CD14-positive monocyte (primary cell): ENCODE measurements at places on chromosomes 12 and 14. TPM values are rescaled to one million over a fixed set of nuclear protein-coding genes. Genes with fewer than 3 reads are reported as not detected.
A peak's percentile ranks its signal among the peaks of the same experiment; 100 is the strongest.

AACS gene
- 7.9 TPM for polyA plus RNA-seq

DNA sequence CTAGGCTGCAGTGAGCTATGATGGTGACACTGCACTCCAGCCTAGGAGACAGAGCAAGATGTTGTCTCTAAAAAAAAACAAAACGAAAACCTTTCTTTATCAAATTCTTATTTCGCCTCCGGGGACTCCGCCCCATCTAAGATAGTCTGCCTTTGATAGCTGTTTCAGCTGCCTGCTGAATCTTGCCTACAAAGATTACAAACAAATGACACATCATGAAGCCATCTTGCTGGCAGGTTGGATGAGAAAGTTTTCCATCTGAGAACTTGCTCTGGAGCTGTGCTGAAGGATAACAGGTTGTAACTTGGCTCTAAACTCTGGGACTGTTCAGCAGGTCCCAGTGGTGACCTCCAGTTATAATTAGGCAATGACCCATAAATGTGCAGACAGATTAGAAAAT is 41.8 kb upstream of the AEBP2 start:
- H3K4me1 ChIP-seq: no peaks in the 10 kb centered on the region
- no peak overlapping the region for H3K27ac ChIP-seq
- H3K27me3 ChIP-seq: no peaks in the 10 kb centered on the region

SIRT4 gene
- polyA plus RNA-seq: 0.30 TPM

GRCh38 chr12:51458635-51459034 is 34.0 kb downstream of the SLC4A8 start:
- H3K4me1 ChIP-seq: no peaks in the 10 kb centered on the region
- H3K36me3 ChIP-seq: no peaks in the 10 kb centered on the region
- no peaks in the 10 kb centered on the region for H3K27me3 ChIP-seq
- H3K27ac ChIP-seq: no peak overlapping the region
- H3K4me3 ChIP-seq: no peak overlapping the region

DNA sequence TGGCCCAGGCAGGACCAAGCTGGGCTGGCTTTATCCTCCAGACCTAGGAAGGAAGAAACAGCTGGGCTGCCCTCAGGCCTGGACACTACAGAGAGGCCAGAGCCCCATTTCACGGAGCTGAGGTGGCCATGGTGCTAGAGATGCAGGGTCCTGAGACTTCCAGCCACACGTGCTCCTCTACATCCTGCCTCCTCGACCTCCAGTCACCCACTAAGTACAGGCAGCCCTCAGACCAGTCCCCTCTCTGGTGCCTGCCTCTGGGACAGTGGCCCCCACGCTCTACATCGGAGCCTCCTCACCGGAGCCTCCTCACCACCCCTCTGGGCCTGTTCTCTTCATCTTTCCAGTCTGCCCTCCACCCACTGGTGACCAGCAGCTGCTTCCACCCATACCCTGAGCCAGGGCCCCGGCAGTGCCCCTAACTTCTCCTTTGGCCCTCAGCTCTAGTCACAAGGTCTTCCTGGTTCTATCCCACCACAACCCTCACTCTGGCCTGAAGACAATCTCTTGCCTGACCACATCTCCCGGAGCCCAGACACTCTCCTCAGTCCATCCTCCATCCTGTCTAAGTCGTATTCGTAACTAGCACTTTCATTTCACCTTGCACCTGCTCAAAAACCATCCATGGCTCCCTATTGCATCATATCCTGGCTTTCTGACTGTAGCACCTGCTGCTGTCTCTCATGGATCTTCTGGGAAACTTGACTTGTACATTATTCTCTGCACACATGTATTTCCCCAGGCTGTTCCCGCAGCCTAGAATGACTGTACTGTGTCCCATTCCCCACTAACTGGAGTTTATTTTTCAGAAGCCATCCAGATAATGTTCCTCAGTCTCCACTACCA is 43.9 kb downstream of the DIO3 start:
- no peak for DNase-seq
- peaks cover 8% of the 10 kb centered on the region for H3K27me3 ChIP-seq
- no peak overlapping the region for H3K27ac ChIP-seq
- no peaks in the 10 kb centered on the region for H3K4me1 ChIP-seq
- H3K36me3 ChIP-seq: no peaks in the 10 kb centered on the region

CD163 gene
- 82.5 and 130 TPM in 2 replicates for polyA plus RNA-seq

AHSA1 gene
- 59.5 TPM for polyA plus RNA-seq

DNA sequence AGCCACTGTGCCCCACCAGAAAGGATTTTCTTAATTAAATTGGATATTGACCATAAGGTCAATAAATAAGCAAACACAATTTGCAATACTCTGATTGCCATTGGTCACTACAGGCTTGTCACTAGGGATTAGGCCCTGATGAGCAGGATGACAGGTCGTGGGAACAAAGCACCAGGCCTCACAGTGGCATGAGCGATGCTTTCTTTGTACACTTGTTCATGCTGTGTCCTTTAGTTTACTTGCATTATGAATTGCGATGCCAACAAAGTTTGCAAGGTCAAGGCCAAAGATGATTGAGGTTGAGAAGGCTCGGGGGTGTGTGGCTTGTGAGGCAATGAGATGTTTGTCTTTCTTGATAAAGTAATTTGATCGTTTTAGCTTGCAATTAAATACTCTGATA is 136.0 kb downstream of the TTC8 start:
- H3K36me3 ChIP-seq: no peaks in the 10 kb centered on the region
- no peak overlapping the region for H3K27ac ChIP-seq
- no peak overlapping the region for H3K4me3 ChIP-seq
- no peaks in the 10 kb centered on the region for H3K27me3 ChIP-seq

DNA sequence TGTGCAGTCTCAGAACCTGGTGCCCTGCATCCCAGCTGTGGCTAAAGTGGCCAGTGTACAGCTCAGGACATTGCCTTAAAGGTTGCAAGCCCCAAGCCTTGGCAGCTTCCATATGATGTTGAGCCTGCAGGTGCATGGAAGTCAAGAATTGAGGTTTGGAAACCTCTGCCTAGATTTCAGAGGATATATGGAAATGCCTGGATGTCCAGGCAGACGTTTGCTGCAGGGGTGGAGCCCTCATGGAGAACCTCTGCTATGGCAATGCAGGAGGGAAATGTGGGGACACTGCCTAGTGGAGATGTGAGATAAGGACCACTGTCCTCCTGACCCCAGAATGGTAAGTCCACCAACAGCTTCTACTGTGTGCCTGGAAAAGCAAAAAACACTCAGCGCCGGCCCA is 17.9 kb upstream of the CNIH1 start:
- H3K36me3 ChIP-seq: no peaks in the 10 kb centered on the region
- no peak for DNase-seq
- no peak overlapping the region for H3K4me3 ChIP-seq
- H3K4me1 ChIP-seq: peaks cover 10% of the 10 kb centered on the region
- no peak overlapping the region for H3K27ac ChIP-seq
- no peaks in the 10 kb centered on the region for H3K27me3 ChIP-seq

FLRT2 gene
- not detected for polyA plus RNA-seq

- DNase-seq: peak; percentile 54
- no peak overlapping the region for H3K27ac ChIP-seq
- H3K4me3 ChIP-seq: no peak overlapping the region
- no peaks in the 10 kb centered on the region for H3K27me3 ChIP-seq
Measured at GRCh38 chr14:68248481-68249255, 429.1 kb downstream of the RAD51B start.

DNA sequence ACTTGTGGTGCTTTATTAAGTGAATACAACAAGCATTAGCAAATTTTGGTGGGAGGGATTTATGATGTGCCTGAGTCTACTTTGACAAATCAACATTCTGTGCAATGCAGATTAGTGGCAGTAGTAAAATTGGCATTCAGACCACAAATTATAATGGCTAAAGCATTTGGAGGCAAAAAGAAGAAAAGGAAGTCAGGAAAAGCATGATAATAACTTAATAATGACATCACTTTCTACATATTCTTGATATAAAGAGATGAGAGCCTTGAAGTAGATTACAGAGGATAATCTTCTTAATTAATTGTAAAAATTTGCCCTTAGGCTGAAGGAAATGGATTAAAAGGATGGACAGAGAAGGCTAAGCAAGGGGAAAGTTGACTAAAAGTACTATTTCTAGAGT is 126.0 kb downstream of the SLC6A15 start:
- H3K4me3 ChIP-seq: no peak overlapping the region
- DNase-seq: no peak
- H3K27ac ChIP-seq: no peak overlapping the region

GRCh38 chr12:114684870-114685273 is 897 bp upstream of the TBX3 start:
- H3K4me3 ChIP-seq: no peak overlapping the region
- peaks cover 99% of the 10 kb centered on the region for H3K27me3 ChIP-seq
- no peaks in the 10 kb centered on the region for H3K4me1 ChIP-seq
- no peak overlapping the region for H3K27ac ChIP-seq

GRCh38 chr12:47808574-47809365 is 10.9 kb downstream of the HDAC7 start:
- DNase-seq: peak; percentile 90
- peak overlapping the region; percentile 87 for H3K27ac ChIP-seq
- H3K4me3 ChIP-seq: peak overlapping the region; percentile 0
- H3K36me3 ChIP-seq: peaks cover 11% of the 10 kb centered on the region

WIF1 gene
- polyA plus RNA-seq: not detected

DNA sequence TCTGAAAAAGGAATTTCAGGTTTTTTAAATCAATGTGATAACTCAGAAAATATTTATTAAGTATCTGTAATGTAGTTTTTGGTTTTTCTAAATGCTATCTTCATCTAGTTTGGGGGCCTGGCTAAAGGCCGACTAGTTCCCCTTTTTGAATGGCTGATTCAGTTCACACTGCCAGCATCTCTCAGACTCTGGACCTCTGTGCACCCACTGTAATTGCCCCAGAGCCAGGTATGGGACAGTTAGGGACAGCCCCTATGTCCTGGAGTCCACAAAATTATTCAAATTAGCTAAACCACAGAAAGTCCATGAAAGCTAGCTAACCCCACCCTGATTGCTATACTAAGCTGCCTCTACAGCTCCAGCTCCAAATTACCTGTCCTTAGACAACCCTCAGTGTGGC is 49.1 kb upstream of the RGS6 start:
- H3K27me3 ChIP-seq: no peaks in the 10 kb centered on the region
- H3K4me3 ChIP-seq: no peak overlapping the region

- H3K4me3 ChIP-seq: no peak overlapping the region
- H3K36me3 ChIP-seq: no peaks in the 10 kb centered on the region
- H3K27ac ChIP-seq: no peak overlapping the region
- H3K4me1 ChIP-seq: no peaks in the 10 kb centered on the region
- DNase-seq: no peak
- no peaks in the 10 kb centered on the region for H3K27me3 ChIP-seq
Measured at GRCh38 chr12:77315407-77315806, 250.0 kb upstream of the E2F7 start.

GRCh38 chr12:98262902-98263301 is 252.5 kb upstream of the TMPO start:
- no peaks in the 10 kb centered on the region for H3K27me3 ChIP-seq
- no peaks in the 10 kb centered on the region for H3K36me3 ChIP-seq
- H3K4me3 ChIP-seq: no peak overlapping the region
- no peaks in the 10 kb centered on the region for H3K4me1 ChIP-seq

SERPINA3 gene
- polyA plus RNA-seq: not detected in 2 replicates

PAH gene
- not detected for polyA plus RNA-seq

CHD8 gene
- polyA plus RNA-seq: 15.1 TPM

RTL1 gene
- not detected for polyA plus RNA-seq

- peaks cover 9% of the 10 kb centered on the region for H3K4me1 ChIP-seq
- H3K36me3 ChIP-seq: no peaks in the 10 kb centered on the region
- peaks cover 27% of the 10 kb centered on the region for H3K27me3 ChIP-seq
- H3K27ac ChIP-seq: no peak overlapping the region
- no peak overlapping the region for H3K4me3 ChIP-seq
- no peak for DNase-seq
Measured at GRCh38 chr14:24372701-24373416, 4.9 kb downstream of the NFATC4 start.

DNA sequence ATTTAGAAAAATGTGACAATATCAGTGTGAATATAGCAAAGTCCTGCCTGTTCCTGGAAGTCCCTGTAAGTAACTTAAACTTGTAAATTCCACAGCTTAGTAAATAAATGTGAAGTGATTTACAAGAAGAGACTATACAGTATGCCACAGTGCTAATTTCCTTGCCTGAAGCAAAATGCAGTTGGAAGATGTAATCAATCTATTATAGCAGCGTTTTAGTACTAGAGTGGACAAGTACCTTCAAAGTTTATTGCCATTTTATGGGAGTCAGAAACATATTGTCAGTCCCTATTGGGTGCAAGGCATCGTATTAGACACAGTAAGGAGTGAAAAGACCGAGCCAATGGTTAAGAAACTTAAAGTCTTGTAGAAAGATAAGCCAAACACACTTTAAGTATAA is 94.1 kb downstream of the TRHDE start:
- H3K36me3 ChIP-seq: no peaks in the 10 kb centered on the region
- H3K27me3 ChIP-seq: no peaks in the 10 kb centered on the region
- no peak for DNase-seq

- no peaks in the 10 kb centered on the region for H3K36me3 ChIP-seq
- no peak for DNase-seq
- H3K4me1 ChIP-seq: no peaks in the 10 kb centered on the region
- no peak overlapping the region for H3K27ac ChIP-seq
Measured at GRCh38 chr12:49932533-49933130, 17.9 kb upstream of the AQP2 start.

SMIM41 gene
- polyA plus RNA-seq: not detected in 2 replicates

DNA sequence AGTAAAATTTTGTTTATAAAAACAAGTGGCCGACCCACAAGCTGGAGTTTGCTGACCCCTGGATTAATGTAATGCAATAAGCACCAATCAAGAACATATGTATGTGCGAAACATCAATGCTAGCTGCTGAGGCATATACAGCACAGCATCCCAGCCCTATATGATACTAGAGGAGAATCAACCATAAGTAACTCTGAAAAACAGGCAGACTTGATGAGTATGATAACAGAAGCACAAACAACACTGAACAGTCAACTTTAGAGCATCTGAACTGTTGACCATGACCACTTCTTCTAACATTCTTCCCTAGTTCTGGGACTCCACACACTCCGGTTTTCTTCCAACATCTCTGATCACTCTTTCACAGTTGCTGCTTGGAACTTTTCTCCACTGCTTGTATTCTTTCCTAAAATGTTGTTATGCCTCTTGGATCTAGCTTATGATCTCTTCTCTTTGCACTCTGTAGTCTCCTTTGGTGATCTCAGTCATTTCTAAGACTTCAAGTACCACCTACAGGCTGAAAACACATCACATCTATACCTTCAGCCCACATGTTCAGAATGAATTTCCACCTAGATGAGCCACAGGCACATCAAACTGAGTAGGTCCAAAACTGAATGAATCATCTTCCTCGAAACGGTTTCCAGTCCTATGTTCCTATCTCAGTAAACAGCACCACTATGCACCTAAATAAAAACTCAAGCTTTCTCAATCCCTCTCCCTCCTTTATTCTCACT is 57.2 kb downstream of the STXBP6 start:
- no peaks in the 10 kb centered on the region for H3K27me3 ChIP-seq
